Stimulated activated CD4-positive, alpha-beta T cell treated with anti-CD3 and anti-CD28 coated beads, Interleukin-1b, Interleukin-23, amount 100 ng/mL, for 4 hours (primary cell): ENCODE measurements at places on chromosomes 11 and 22.

- no peak for DNase-seq
Measured at GRCh38 chr11:104275992-104276391, 112.0 kb upstream of the PDGFD start.

GRCh38 chr11:57144075-57144474 is 37.7 kb upstream of the LRRC55 start:
- DNase-seq: no peak

- DNase-seq: no peak
Measured at GRCh38 chr11:105923252-105923651, 98.8 kb downstream of the MSANTD4 start.

GRCh38 chr11:69131644-69132300 is 24.0 kb upstream of the SMIM38 start:
- DNase-seq: no peak

DNA sequence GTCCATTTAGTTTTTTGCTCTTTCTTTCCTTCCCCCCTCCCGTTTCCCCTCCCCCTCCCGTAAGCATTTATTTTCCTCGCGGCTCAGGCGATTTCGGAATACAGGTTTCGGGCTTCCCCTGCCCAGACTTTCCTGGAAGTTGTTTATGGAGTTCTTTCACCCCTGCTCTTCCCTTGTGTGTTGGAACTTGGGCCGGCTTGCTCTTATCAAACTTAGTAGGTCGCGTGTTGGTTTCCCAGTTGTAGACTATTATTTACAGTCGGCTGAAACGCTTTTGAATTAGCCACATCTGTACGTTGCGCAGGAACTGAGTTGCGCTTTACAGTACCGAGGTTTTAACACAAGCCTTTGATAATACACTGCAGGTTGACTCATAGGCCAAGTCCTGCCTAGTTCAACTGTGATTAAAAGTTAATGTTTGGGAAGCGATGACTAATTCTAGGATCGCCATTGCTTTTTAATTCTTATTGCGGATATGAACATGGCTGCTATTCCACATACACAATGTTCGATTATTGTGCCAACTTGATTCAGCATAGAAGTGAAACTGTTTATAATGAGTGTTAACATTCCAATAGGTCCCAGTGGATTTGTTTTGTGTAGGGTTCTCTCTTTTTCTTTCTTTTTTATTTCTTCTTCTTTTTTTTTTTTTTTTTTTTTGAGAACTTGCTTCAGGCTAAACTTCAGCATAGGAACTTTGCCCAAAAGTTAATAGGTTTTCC is 1.7 kb downstream of the YAP1 start:
- DNase-seq: no peak

DNA sequence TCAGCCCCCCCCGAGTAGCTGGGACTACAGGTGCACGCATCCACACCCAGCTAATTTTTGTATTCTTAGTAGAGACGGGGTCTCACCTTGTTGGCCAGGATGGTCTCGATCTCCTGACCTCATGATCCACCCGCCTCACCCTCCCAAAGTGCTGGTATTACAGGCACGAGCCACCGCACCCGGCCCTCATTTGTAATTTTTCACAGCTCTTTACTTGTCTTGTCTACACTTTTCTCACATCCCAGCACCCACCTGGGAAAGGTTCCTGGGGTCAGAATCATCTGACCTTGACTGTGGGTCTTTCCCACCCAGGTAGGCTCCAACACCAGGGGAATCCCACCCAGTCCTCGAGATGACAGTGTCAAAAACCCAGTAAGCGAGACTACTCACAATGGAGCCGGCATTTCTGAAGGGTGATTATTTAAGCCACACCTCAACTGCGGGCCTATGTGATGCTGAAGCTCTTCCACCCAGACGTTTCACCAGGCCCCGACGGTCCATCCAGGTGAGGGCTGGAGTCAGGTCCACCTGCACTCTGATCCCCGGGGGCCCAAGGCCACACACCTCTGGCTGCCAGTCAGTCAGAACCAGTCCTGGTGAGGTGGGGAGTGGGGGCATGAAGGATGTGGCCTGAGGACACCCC is 23.4 kb downstream of the CELSR1 start:
- DNase-seq: no peak

DNA sequence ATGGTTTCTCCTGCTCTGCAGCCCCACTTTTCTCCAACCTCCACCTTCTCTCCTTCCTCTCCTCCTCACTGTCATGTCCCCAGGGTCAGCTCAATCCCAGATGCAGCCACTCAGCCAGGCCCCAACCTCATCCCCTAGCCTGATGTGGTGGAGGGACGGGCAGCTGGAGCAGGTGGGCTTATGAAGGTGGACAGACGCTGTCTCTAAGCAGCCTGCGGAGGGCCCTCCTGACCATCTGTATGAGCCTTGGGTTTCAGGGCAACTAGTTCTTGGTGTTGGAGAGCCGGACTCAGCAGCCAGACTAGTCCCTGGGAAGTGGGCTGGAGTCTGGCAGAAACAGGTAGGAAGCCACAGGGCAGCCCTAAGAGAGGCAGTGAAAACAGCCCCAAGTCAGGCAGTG is 18.1 kb downstream of the CRYBB2 start:
- no peak for DNase-seq

- no peak for DNase-seq
Measured at GRCh38 chr11:131385763-131386390, 15.5 kb downstream of the NTM start.

DNA sequence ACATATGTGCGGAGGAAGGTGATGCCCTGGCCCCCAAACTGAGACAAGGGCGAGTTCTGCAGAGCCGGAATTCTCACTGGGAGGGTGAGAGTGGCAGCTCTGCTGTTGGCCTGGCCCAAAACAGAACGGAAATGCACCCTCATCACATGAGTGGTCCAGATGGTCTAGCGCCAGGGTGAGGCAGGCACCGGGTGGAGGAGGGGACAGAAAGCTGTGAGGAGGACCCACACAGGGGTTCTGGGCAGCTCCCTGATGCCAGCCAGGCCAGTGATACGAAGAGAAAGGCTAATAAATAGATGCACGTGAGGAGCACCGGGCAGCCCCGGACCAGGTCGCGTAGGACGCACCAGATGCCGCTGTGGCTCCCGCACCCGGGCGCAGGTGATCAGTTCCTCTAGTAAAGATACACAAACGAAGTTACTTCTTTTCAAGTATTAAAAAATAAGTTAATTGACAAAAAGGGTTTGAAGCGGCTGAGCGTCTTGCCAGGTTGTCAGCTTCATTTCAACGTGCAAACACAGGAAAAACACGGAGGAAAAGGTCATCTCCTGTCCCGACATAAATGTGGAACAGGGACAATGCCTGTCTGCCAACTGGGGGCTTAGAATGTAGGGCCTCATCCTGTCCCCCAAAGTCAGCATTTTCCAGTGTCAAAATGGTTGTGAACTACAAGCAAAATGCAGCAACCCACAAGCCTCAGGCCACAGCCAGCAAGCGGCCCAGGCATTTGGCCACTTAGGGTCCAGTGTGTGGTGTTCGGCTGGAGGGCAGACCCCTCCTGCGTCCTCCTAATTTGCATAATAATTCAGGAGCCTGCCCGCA is 15.3 kb upstream of the BID start:
- DNase-seq: no peak

GRCh38 chr11:32643526-32643925 is 59.9 kb downstream of the EIF3M start:
- no peak for DNase-seq

DNA sequence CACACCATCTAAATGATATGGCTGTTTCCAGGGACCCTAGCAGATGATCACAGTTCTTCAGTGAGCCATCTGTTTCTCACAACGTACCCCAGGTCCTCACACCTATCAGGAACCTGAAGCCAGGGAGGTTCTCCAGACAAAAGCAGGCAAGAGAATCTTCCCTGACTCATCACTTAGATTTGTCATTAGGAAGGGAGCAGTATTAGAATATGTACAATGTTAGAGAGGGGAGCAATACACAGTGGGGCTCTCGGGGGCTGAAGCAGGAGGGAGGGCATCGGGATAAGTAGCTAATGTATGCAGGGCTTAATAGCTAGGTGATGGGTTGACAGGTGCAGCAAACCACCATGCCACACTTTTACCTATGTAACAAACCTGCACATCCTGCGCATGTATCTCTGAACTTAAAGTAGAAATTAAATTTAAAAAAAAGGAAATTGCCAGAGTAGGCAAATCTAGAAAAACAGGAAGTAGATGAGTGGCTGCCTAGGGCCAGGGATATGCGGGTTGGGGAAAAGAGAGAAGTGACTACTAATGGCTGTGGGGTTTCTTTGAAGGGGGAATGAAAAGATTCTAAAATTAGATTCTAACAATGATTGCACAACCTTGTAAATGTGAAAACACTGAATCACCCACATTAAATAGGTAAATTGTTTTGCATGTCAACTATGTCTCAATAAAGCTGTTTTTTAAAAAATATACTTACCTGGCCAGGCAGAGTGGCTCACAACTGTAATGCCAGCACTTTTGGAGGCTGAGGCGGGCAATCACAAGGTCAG is 14.4 kb downstream of the C22orf42 start:
- DNase-seq: no peak

DNA sequence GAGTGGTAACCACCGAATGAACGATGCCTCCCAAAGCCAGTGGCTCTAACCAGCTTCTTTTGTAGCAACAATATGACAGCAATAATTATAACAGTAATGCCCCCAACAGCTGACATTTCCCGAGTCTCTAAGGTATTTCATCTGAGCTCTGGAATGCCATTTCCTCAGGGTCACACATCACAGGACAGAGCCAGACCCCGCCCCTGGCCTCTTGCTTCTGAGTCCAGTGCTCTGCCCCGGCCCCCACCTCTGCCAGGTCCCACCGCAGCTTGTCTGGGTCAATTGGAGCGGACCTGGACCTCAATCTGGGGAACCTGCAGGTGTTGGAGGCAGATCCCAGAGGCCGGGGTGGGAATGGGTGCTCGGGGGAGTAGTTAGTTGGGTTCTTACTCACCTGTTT is 63.8 kb downstream of the IGLL1 start:
- no peak for DNase-seq

GRCh38 chr11:120024046-120024445 is 113.9 kb downstream of the TRIM29 start:
- no peak for DNase-seq

DNA sequence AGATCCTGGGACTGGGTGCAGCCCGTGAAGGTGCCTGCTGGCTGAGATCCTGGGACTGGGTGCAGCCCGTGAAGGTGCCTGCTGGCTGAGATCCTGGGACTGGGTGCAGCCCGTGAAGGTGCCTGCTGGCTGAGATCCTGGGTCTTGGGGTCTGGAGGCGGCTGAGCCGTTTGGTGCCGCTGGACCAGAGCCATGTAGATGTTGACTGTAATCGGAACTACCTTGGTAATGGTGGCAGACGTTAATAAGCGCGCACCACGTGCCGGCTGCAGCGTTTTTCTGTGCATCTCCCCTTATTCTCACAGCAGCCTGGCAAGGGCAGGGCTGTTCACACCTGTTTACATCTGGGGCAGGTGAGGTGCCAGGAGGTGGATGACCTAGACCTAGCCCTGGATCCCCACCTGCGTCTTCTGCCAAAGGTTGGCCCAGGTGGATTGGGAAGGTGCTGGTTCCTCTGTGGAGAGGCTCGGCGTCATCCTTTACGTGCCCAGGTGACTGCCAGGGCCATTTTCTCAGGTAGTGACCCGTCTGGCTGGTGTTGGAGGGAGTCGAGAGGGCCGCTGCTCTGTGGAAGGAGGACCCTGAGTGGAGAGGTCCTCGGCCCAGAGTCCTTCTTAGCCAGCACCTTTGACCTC is 382.5 kb downstream of the TBC1D22A start:
- DNase-seq: no peak

GRCh38 chr22:30874431-30875370 is 93.9 kb downstream of the MORC2 start:
- DNase-seq: no peak
